ENCODE measurements at places on chromosomes 7 and 10.

DNA sequence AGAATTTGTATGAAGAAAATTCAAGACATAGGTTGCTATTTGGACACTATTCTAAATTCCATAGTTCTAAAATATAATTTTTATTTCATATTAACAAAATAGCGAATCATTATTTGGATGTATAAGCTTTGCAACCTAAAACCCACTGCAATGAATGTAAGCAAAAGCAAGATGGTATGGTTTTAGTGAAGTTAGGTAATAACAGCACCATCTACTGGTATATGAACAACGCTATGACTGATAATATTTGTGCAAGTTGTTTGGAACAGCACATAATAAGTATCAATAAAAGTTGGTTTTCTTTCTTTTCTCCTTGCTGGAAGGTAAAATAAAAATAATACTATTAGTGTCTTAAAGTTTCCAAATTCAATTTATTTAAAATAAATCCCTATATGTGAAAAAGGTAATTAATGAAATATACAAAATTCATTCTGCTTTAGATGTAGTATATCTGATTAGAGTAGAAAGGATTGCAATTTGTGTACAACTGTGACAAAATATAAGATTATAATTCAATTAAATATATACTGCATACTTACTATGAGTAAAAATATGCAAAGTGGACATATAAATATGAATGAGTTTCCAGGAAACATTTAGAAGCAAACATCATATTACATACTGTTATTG lies 79.0 kb upstream of the LSM8 start:
- no peak for DNase-seq

DNA sequence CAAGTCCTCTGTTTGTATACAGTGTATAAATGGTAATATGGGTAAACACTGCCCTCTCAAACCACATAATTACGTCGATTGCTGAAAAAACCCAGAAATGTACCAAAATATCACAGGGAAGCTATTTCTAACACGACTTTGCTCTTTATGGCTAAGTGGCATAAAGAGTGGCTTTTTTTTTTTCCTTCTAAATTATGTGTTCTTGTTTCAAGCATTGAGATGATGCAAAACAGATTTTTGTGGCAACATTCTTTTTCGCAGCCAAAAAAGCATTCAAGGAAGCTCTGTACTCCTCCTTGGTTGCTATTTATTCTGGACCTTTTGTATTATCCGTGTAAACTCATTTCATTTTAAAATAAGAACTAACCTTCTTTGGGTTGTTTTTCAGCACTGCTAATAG lies 138.9 kb downstream of the VTI1A start:
- DNase-seq, result no peak

GRCh38 chr10:122331100-122331499 lies 43.4 kb upstream of the PLEKHA1 start:
- no peak for DNase-seq

- no peak for DNase-seq
Observed at GRCh38 chr7:102376964-102377466, 19.1 kb upstream of the PRKRIP1 start.

DNA sequence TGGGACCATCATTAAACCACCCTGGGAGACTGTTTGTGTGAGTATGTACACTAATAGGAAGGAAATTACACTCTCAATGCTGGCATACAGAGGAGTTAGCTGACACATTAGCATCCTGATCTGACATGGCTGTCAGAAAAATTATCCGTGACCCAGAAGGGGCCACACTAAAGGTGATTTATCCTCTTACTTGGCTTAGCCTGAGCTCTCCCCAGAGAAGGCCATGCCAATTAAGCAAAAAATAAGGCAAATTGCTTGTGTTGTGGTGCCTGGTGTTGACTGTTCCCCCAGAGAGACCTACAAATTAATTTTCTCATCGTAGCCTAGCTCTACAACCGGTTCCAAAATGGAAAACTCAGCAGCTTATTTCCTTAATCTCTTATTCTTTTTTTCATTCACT lies 992.3 kb downstream of the KCNMA1 start:
- DNase-seq, result no peak

- no peak for DNase-seq
Observed at GRCh38 chr7:113652501-113652900, 266.3 kb downstream of the PPP1R3A start.

DNA sequence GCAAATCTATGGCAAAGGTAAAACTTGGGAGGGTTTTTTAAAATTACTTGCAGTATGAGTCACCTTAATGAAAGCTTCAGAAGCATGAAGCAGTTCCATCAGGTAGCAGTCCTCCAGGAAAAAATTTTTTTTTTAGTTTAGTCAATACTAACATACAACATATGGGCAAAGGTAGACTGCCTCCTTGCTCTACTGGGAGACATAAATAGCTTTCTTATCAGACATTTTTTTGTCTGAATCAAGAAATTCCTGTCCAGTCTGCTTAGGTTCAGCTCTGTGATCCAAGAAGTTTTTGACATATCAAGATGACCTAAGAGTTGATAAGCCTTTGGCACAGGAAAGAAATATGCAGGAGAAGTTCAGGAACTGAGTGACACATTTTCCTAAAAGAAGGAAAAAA lies 171.5 kb upstream of the TCF7L2 start:
- no peak for DNase-seq

DNA sequence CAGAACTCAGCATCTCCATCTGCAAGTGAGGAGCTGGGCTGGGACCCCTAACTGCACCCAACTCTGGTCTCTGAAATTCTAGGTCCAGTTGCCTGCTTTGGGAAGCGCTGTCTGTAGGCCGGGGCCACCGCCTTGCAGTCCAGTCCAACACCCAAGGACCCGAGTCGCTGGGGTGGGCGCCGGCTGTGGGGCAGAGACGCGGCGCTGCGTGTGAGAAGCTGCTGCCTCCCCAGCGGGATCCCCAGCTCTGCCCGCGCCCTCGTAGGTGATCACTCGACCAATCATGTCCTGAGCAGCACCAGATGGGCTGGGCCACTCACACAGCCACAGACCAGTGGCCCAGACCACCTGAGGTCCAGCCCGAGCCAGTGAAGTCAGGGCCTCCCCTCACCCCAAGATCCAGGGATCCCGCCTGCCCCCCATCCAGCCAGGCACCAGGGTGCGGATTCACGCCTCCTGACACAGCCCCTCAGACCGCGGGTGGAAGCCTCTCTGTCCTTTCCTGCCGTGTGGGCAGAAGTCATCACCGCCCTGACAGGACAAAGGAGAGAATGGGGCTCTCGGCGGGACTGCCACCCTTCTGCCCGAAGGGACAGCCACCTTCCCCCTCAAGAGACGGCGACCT lies 67.4 kb upstream of the ADGRA1 start:
- no peak for DNase-seq

DNA sequence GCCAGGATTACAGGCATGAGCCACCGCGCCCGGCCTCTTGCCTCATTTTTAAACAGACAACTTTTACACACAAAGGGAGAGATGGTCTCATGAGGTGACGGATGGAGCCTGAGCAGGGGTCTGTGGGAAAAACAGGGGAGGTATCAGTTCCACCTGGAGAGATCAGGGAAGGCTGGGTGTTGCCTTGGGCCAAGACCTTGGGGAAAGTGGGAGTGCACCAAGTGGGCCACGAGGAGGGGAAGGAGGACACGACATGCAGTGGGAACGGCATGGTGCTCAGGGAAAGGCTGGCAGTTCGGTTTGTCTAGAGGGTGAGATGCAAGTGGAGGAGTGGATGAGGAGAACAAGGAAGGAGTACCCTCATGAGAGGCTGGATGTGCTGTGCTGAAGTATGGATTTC lies 8.9 kb upstream of the ZNF777 start:
- DNase-seq, result no peak

- DNase-seq, result no peak
Observed at GRCh38 chr7:27472043-27472442, 190.6 kb downstream of the HIBADH start.

DNA sequence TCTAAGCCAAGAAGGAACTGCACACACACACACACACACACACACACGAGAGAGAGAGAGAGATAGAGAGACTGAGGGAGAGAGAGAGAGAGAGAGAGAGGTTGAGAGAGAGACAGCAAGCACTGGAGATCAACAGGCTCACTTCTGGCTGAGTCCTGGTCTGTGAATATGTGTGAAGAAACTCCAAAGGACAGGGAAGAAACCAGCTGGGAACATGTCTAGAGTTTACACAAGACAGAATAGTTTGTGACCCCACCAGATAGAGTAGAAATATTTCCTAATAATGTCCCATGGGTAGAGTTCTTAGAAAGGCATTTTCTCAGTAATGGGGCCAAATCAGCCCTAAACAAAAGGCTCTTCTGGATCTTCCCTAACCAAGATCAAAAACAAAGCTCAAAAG lies 155.5 kb upstream of the IGFBP3 start:
- DNase-seq, result no peak

Data from cortex of kidney (tissue), 1 donor.